Stimulated activated CD8-positive, alpha-beta memory T cell treated with anti-CD3 and anti-CD28 coated beads, Interleukin-12 subunit alpha, Interleukin-12 subunit beta, amount 100 ng/mL, for 4 hours (primary cell): ENCODE measurements at places on chromosomes 3 and 15.

DNA sequence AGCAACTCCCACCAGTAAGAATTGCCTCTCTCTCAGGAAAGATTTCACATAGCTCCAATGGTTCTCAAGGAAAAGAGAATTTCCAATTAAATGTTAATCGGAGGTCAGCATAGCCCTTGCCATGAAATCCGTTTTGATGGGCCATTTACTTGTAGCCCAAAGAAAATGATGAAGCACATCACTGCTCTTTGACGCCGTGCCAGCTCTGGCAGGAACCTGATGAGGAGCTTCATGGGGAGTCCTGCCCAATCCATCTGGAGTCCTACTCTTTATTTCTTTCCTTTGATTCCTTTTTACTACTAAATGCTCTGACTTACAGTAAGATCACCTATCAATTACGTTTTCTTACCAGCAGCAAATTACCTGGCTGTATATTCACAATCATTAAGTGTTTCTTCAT, 84.7 kb downstream of the FGF12 start:
- DNase-seq = no peak

GRCh38 chr3:119340014-119340413, 45.8 kb downstream of the ARHGAP31 start:
- DNase-seq = no peak

DNA sequence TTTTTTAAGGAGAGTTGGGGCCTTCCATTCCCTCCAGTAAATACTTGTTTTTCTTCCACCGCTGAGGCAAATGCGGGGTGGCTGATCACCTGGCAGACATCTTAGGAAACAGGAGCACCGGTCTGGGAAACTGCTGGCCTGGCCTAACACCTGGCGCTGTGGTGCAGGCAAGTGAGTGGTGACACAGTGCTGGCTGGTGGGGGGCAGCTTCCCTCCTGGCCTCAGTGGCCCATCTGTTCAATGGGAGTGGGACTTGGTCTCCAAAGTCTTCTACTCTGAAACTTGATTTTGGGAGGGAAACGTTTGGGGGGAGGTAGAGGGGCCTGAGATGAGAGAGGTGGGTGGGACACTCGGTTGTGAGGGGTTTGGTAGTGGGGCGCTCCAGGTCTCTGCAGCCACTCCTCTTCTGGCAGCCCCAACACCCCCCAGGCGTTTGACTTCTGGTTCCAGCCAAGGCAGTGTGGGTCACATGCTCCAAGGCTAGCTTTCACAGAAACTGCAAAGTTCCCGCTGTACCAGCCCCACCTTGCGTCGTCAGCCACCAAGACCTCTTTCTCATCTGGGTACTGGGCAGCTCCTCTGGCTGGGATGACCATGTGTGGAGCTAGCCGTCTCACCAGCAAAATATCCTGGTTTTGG, 4.7 kb downstream of the GHRL start:
- DNase-seq = no peak

DNA sequence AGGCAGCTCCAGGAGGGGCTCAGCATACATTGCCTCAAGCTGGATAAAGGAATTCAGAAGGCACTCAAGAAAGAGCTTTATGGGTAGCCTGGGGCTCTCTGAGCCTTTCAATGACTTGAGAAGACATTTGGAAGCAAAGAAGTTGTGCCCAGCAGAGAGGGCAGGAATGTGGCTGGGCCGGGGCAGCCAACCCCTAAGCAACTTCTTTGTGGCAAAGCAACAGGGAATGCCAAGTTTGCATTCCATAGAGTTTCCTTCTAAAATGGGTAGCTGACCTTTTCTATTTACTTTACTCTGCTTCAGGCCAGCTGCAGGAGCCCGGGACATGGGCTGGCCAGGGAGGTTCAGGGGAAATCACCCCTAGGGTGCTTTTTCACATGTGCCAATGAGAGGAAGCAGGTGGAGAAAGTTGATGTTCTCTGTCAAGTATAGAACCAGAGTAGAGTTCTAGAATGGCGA, 45.6 kb downstream of the CCDC12 start:
- no peak for DNase-seq

DNA sequence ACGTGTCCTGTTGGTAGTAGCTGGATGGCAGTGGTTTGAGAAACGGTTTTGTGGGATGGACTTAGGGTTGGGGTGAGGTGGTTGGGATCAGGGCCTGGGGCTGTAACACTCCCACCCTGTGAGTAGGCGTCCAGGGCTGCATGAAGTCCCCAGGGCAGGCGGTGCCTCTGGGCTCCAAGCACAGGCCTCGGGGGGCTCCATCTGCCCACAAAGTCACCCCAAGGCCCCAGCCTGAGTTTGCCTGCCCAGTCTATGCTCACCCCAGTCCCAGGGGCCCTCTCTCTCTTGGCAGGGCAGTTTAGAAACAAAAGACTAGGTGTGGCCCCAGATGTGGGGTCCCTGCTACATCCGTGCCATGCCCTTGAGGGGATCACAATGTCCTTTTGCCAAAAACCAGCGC, 86.9 kb upstream of the PRR23E start:
- DNase-seq = no peak

GRCh38 chr3:90091549-90091948, 984.1 kb downstream of the EPHA3 start:
- no peak for DNase-seq

GRCh38 chr3:133944641-133945380, 49.1 kb upstream of the RAB6B start:
- no peak for DNase-seq

DNA sequence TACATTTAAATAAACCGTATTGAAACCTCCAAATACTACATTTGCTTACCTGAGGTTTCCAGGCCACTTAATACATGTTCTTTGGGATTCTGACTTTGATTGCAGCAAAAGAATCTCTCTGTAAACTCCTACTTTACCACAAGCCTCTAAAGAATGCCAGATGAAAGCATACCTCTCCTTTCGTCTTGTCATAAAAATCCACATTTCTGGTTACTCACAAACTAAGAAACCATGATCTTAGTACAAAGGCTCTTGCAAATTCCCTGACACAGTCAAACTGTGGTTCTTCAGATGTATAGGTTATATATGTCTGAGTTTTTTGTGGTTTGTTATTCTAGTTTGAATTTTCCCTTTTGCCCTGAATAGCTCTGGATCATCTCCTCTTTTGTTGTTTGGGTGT, 188.4 kb downstream of the RAP2B start:
- DNase-seq = no peak

GRCh38 chr3:18649666-18650363, 224.7 kb upstream of the SATB1 start:
- DNase-seq = no peak

DNA sequence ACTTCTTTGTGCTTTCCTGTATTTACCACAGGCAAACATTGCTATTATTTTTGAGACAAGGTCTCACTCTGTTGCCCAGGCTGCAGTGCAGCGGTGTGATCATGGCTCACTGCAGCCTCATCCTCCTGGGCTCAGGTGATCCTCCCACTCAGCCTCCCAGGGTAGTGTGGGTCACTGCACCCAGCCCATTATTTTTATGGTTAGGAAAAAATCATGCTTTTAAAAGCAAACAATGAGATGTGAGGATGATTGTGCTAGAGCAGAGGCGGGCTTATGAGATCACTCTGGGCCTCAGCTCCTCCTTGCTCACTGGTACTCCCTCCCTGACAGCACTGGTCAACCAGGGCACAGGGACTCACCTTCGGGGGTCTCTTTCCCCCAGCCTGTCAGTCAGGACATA, 2.2 kb downstream of the MAN2C1 start:
- no peak for DNase-seq

DNA sequence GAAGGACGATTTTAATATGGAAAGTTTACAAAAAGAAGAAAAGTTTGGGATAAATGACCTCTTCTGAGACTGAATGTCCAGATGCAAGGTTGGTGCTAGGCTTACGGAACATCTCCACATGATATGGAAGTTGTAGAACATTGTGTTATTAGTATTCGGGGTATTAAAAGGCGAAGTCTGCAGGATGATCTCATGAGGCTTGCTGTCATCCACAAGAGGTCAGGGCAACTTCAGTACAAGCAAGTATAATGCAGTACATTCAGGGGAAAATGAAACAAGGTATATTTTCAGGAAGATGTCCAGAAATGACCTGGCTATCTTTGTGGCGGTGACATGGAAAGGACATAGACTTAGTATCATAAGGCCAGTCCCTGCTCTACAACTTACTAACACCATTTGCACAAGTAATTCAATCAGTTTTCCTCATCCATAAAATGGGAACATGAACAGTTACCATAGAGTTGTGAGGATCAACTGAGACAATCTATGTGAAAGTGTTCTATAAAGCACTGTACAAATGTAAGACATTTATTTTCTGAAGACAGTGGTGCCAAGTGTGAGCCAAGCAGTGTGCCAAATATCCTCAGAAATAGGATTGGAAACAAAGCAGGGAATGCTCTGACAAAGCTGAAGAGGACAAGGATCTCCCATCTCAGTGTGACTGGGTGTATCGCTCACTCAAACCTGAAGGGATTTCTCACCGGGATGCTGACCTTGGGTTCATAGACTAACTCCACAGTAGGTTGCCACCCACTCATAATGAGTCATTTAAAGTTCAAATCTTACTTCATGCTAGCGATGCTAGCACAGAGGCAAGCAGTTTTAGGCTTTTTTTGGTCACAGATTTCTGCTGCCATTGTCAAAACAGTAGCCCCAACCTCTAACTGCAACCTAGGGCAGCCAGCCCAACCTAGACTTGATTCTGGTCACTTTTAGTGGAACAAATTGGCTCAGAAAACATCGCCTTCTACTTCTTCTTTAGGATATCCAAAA, 118.3 kb downstream of the TIGIT start:
- DNase-seq = no peak

- no peak for DNase-seq
These were observed 5.9 kb downstream of the MME start for GRCh38 chr3:155086051-155086450.

DNA sequence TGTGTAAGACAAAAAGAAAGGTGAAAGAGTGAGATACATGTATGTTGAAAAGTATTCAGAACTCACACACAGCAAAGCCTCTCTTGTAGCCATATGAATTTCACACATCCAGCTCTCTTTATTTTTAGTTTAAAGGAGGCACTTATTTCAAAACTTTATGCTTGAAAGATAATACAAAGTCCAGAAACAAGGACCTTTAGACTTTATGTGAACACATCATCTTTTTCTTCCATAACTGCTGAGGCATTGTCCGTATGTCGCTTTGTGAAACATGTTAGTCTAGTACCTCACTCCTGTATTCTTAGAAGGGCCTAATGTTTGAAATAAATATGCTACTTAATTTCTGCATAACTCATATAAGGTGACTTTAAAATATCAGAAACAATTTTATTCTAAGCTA, 763.4 kb downstream of the GBE1 start:
- no peak for DNase-seq

GRCh38 chr15:57237301-57237642, 139.0 kb upstream of the CGNL1 start:
- no peak for DNase-seq

DNA sequence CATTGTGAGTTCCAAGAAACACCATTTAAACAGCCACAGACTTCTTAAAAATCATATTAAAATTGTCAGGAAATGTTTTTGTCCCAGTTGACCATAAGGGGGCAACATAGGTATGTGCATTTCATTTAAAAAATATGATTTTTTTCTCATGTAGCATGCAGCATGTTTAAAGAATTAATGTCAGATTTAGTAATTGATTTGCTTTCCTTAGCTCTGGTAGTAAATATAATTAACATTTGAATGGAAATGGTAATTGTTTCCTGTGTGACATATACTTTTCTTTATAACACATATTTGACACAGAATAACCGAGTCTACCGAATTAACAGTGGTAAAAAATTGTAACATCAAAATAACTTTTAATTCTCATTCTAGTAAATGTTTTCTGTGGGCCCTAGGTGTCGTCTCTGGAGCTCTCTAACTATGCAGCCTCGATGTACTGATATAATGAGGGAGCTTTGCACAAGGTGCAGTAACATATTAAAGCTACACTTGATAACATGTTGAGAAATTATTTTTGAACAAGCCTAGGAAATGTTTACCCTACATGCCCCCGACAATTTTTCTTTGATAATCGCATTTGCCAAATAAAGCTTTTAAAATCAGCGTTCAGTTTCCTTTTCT, 34.9 kb downstream of the NXPE3 start:
- no peak for DNase-seq

DNA sequence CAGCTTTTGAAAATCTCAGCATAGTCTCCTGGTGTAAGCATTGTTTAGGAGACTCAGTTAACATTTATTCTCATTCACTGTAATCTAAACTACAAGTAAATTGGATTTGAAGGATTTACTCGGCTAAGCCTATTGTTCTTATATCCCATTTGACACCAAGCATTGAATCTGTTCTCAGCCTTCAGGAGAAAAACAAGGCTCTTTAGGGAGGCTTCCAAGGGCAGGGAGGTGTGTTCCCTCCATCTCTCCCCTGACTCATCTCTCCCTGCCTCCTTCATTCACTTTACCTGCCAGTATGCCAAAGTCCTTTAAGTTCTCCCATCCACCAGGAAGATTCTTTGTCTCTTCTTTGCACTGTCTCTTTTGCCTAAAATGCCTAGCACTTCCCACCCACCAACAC, 347.8 kb downstream of the MFSD1 start:
- no peak for DNase-seq

- no peak for DNase-seq
These were observed 44.1 kb downstream of the STARD5 start for GRCh38 chr15:81279621-81280485.

DNA sequence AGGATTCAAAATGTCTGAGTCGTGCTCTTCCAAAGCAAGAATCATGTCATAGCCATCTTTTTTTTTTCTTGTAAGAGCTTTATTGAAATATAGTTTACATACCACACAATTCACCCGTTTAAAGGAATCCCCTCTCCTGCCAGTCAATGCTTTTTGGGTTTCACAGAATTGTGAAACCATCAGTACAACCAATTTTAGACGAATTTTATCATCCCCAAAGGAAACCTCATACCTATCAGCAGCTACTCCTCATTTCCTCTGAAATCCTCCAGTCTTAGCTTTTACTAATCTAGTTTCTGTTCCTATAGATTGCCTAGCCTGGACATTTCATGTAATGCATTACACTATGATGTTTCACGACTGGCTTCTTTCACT, 39.6 kb downstream of the ADIPOQ start:
- DNase-seq = no peak

DNA sequence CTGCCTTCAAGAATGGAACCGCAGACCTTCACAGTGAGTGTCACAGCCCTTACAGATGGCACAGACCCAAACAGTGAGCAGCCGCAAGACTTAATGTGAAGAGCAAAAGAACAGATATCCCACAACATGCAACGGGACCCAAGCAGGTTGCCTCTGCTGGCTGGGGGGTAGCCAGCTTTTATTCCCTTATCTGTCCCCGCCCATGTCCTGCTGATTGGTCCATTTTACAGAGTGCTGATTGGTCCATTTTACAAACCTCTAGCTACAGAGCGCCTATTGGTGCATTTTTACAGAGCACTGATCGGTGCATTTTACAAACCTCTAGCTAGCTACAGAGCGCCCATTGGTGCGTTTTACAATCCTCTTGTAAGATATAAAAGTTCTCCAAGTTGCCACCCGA, 102.0 kb upstream of the IGF1R start:
- DNase-seq = no peak

GRCh38 chr3:9480265-9480664, 73.4 kb downstream of the LHFPL4 start:
- no peak for DNase-seq
